Activated effector memory CD4-positive, alpha-beta T cell treated with anti-CD3 and anti-CD28 coated beads, Interleukin-2, amount 50 U/mL, for 16 hours (primary cell): ENCODE measurements at places on chromosomes 7 and 10.

- DNase-seq = no peak
These were observed 164.9 kb upstream of the RNF32 start for GRCh38 chr7:156475666-156476065.

DNA sequence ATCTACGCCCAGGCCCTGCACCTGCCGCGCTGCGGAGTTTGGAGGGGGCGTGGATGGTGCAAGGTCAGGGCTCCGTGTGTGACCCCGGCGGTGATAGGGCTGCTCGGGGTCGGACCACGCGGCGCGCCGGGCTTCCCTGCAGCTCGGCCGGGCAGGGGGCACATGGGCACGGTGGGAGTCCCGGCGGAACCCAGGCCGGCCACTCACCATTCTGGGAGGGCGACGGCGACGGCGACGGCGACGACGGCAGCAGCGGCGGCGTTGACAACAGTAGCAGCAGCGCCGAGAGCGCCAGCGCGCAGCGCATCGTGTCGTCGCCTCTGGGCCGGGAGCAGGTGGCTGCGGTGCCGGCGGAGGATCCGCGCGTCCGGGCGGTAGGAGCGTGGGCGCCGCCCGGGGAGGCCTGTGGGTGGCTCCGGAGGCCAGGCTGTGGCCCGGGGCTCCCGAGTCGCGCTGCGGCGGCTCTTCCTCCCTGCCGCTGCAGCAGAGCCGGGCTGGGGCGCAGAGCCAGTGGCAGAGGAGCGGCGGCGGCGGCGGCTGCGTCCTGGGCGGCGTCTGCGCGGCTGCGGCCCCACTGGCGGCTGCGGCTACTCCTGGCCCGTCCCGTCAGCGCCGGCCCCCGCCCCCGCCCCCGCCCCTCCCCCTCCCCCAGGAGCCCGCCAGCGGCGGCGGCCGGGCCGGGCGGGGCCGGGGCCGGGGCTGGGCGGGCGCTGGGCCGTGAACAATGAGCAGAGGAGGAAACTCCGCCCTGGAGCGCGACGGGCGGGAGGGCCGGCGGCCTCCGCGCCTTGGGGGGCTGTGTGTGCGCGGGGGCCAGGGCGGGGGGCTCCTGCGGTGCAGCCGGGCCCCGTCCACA lies at the start of gene PODXL:
PODXL (minus strand) TSS at position 576 of the 856 bp plus-strand sequence; CDS start at position 307, 269 bp downstream.
- peak; percentile 79 for DNase-seq

GRCh38 chr10:116670706-116671105 lies 50.0 kb downstream of the PNLIPRP2 start:
- no peak for DNase-seq

DNA sequence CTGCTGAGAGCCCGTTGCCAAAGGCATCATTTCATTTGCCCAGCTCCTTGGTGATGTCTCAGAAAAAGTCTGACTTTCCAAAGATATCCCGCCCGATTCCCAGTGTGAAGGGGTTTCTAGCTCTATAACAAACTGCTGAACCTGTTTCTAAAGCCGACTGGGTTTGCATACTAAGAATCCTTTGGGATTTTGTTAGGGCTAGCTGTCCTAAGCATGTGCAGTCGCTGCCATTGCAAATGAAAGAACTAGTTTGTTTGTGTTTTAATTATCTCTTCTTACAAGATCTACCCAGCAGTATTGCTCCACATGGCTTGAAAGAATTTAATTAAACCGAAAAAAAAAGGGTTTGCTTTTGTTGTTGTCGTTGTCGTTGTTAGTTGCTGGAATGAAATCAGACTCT lies 476.6 kb downstream of the GATA3 start:
- DNase-seq = no peak

DNA sequence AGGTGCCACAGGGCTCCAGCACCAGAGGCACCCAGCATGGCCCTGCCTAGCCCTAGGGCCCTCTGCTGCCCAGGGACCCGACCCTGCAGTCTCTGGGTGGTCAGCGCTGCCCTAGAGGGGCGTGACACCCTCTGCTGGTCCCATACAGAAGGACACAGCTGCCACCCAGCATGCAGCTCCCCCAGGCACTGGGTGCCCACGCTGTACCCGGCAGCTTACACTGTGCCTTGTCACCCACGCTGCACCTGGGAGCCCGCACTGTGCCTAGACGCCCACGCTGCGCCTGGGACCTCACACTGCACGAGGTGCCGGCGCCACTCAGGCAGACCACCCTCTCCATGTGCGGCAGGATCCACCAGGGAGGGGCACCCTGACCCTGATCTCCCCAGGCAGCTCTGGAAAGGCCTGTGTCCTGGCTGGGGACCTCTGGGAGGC lies 55.2 kb downstream of the PWWP2B start:
- DNase-seq = peak; percentile 72

DNA sequence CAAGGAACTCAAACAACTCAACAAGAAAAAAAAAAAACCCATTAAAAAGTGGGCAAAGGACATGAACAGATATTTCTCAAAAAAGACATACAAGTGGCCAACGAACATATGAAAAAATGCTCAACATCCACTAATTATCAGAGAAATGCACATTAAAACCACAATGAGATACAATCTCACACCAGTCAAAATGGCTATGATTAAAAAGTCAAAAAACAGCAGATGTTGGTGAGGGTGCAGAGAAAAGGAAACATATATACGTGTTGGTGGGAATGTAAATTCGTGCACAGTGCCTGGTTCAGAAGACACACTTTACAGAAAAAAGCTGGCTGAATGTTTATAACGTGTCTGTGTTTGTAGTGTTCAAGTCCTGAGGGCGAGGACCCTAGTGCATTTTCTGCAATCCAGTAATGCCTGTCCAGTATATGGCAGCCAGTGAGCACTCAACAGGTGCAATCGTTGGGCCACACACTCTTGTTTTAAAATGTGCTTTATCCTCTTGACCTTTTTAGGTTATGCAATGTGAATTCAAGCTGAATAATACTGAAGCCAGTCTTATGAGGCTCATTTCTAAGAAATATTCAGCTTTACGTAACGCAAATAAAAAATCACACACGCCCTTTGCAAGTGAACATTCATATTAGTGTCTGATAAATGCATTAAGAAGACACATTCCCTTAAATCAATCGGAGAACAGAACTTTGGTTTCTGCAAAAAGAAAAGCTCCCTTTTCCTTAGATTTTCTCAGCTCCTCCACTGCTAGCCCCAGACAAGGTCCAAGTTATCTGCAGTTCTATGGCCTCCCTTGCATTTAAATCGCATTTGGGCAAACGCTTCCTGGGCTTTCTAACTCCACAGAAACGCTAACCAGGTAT lies 813 bp upstream of the MTURN start:
- DNase-seq = no peak

- DNase-seq = no peak
These were observed 66.7 kb downstream of the PRKG1 start for GRCh38 chr10:51141010-51141409.

- DNase-seq = no peak
These were observed 2.9 kb upstream of the ADAM8 start for GRCh38 chr10:133279326-133280226.

DNA sequence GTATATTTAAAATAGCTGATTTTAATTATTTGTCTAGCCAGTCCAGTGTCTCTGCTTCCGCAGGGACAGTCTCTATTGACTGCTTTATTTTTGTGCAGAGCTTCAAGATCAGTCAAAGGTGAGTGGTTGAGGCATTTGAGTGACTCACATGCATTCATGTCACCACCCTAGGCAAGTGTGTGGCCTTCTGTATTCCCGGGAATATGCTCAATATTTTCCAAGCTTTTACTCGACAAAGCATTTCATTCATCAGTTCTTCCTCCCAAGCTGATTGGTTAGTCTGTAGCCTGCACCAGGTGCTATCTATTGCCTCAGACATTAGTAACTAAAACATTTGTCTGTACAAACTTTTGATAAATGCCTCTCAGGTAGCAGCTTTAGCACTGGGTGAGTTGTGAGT lies 471.5 kb upstream of the NRG3 start:
- no peak for DNase-seq

DNA sequence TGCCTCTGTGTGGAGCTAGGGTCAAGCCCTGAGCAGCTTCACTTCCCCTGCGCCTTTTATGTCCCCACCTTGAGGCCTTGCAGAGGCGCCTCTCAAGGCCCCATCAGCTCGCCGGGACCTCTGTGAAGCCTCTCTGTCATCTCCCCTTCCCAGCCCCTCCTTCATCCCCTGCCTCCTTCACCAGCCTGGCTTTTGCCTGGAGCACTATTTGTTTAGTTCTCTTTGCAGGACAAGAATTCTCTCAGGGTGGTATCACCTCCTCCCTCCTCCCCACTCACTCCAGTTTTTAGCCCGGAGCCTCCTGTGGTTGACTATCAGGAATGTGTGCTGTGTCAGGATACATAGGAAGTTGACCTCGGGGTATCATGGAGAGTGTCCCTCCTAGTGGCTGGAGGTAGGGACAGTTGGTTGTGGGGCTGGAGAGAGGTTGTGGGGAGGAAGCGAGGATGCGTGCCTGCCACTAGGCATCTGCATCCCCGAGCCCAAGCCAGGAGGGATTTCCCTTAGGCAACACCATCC lies 89.8 kb upstream of the ANLN start:
- no peak for DNase-seq

DNA sequence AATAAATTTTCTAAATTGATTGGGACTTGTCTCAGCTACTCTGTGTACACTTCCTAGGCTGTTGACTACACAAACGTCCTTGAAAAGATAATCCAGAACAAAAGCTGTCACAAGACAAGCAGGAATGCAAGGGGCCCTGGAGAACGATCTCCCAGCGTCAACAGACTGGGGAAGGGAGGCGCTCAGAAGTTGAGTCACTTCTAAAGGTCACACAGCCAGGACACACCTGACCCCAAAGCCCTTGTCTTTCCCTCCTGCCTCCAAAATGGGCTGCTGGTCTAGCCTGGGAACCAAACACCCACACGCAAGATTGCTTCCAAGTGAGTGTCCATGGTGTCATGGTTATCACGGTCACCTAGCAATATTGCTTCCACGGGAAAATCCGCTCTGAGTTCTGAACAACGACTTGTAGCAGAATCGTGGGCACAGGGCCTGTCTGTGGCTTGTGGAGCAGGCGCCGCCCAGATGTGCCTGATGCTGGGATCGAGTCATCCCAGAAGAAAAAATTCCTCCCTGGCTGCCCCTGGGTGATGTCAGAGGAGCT lies 49.8 kb downstream of the SPOCK2 start:
- DNase-seq = no peak

DNA sequence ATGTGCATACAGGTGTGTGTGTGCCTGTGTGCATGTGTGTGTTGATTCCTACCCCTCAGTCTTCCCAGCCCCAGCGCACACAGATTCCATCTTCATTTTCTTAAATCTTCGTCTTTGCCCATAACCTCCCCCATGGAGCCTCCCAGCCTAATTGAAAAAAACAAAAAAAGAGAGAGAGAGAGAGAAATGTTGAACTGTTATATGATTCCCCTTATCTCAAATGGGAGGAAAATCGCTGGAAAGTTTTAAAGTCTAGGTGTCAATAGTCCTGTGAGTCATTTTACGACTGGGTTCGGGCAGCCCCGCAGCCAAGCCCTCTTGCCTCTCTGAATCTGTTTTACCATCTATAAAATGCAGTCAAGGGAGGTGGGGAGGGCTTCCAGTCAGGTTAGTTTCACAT lies 60.9 kb downstream of the SPOCK2 start:
- no peak for DNase-seq

DNA sequence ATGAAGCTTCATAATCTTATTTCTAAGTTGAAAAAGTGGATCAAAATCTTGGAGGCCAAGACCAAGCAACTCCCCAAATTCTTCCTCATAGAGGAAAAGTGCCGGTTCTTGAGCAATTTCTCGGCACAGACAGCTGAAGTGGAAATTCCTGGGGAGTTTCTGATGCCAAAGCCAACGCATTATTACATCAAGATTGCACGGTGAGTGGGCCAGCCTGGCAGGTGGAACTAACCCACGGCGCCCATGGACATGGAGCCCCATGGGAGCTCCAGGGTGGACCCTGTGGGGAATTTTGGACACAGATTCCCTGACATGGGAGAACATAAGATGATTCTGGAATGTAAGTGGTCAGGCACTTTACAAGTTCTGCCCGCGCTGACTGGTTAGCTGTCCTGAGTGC lies 125.9 kb downstream of the TRRAP start:
- DNase-seq = no peak

DNA sequence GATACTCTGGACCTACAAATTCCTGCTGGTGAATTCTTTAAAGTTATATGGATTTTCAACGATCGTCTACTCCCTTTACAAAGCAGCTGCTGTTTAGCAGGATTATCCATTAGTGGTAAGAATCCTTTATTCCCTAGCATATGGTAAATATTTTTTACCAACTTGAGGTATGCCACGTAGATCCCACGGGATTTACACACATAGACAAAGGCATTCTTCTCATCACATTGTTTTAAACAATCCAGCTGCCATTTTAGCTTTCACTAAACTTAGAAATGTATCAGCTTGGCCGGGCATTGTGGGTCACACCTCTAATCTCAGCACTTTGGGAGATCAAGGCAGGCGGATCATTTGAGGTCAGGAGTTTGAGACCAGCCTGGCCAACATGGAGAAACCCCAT lies 148.0 kb upstream of the SH2B2 start:
- no peak for DNase-seq

- DNase-seq = no peak
These were observed 38.5 kb downstream of the IGF2BP3 start for GRCh38 chr7:23431702-23432199.

DNA sequence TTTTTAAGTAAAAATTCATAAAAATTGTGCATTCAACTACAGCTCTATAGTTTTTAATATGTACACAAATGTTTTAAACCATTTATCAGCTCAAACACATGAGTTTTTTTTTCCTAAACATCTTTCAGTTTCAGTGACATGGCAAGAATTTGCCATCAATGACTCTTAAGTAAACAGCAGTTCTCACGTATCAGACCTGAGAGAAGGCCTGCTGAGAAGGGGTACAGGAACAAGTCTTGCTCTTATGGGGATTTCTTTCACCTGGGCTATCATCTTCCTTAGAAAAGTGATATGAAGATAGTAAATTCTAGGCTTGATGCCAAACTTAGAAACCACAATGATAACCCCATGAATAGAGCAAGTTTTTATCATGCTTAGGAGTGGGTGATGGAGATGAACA lies 467.8 kb downstream of the ARL4A start:
- DNase-seq = no peak

DNA sequence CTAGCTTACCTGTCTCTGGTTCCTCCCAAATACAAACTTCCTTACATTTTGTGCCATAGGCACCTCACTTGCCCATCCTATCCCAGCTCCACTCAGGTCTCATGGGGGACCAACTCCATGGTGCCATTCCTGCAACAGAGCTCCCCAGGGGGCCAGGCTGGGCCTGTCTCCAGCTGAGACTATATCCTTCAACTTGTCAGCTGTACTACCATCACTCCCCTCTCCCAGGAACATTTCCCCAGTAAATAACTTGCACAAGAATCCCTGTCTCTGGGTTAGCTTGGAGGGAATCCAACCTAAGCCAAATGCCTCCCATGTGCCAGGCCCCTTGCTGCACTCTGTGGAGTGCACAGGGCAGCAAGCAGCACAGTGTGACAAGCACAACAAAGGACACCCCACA lies 33.2 kb downstream of the FRMPD2 start:
- DNase-seq = no peak

DNA sequence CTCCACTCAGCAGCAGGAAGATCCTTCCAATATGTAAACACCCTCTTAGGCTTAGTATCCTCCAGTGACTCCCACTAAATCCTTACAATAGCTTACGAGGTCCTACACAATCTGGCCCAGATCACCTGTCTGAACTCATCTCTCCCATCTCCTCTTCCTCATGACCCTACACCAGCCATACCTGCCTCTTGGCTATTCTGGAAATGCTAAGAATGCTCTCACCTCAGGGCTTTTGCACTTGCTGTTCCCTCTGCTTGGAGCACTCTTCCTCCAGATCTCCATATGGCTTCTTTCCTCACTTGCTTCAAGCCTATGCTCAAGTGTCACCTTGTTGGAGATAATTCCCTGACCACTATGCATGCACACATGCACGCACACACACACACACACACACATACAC lies 50.8 kb upstream of the FRMD4A start:
- no peak for DNase-seq

- DNase-seq = no peak
These were observed 86.5 kb upstream of the CELF2 start for GRCh38 chr10:10930979-10931743.
